ENCODE measurements at places on chromosomes 1 and 21.

DNA sequence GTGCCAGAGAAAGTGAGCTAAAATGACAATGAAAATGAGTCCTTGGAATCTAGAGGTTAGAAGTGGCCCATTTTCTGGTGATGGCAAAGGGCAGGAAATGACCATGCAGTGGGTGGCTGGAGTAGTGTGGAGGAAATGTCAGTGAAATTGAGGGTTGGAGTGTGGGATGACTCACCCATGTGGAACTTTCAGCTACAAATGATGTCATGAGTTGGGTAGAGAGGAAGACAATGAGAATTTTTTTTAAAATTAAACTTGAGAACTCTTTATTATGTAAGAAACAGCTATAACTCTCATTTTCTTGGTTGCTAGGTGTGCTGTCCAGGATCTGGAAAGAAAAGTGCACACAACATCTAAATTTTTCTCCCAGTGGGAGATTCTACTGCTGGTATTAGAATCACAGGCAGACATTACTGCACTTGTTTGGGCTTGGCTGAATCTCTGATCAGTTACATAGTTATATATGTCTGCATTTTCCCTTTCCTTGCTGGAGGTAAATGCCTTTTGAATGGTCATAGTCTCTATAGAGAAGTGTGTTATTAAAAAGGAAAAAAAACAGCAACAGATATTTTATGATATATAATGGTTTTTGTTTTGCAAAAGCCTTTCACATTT, 56.8 kb upstream of the GNG12 start:
- no peak for DNase-seq

- no peak for DNase-seq
Observed at GRCh38 chr1:66240491-66241484, 293.2 kb upstream of the SGIP1 start.

DNA sequence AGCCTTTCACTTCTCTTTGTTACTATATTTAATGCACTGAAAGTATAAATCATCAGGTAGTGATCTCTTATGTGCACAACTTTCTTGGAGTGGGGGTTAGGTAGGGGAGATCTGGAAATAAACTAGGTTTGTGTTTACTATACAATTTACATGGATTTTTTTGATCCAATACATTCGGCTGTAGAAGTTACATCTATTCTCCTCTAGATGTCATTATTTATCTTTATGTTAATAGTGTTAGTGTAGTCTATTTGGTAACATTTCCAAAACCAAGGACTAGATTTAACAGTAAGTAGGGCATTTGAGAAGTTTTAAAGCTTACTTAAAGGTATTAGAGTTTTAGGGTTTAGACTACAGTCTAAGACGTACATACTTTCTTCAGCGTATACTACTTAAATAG, 5.4 kb downstream of the VPS45 start:
- no peak for DNase-seq

GRCh38 chr1:1128454-1129139, 12.7 kb upstream of the C1orf159 start:
- DNase-seq: no peak

GRCh38 chr1:164559342-164560051, 513 bp downstream of the PBX1 start:
- DNase-seq: peak; percentile 51

GRCh38 chr1:162927421-162927820, 66.4 kb upstream of the CCDC190 start:
- DNase-seq: no peak

DNA sequence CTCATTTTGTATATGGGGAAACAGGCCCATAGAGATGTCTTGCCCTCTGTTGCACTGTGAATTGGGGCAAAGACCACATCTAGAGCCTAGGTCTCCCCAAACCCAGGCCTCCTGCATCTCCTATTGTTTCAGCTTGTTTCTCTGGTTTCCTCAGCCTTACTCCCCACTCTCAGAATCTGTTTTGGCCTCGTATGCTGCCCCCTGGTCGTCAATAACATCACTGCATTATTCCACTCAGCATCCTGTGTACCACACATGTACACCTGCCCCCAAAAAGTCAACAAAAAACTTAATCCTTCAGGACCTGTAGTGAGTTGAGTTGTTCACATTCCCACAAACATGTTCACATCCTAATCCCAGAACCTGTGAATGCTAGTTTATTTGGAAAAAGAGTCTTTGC, 184.8 kb downstream of the BRINP2 start:
- DNase-seq: no peak

GRCh38 chr21:41396558-41397075, 29.4 kb upstream of the MX1 start:
- peak; percentile 85 for DNase-seq

DNA sequence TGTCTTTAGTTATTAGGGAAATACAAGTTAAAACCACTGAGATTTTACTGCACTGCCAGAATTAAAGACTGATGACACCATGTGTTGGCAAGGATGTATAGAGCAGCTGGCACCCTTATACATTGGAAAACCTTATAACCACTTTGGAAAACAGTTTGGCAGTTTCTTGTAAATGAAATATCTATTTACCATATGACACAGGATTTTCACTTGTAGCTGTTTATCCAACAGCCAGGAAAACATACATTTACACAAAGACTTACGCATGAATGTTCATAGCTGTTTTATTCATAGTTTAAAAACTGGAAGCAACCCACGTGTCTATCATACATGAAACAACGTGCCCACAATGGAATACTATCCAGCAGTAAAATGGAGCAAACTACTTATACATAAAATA, 45.3 kb downstream of the PRRC2C start:
- no peak for DNase-seq

DNA sequence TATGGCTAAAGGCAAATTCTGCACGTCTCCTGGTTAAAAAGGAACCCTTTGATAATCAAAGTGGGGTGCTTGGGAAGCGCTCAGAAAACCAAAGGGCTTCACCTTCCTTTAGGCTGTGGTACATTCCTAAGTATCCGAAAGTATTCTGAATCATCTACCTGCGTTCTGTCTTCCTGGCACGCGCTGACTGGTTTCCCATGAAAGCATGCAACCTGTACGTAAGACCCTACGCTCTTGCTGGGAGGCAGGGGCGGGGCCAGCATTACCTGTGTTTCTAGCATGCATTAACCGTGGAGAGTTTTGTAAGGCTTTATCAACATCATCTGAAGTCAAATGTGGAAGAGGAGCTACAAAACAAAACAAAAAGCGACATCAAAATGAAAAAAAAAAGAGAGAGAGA, 96.0 kb downstream of the ERG start:
- no peak for DNase-seq

DNA sequence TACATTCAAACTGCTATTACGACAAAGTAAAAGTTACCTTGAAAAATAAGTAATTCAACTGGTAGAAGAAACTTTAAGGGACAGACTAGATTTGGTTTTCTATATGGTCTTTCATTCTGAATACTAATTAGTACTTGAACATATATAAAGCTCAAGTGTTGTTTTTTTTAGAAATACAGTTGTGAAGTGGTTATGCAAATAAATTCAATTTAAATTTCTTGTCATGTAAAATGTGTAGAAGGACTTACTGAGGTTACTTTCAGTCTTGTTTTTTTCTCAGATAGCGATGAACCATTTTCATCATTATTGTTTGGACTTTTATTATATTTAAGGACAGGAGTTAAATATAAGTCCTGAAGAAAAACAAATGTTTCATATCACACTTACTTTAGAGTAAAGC, 24.4 kb downstream of the HS2ST1 start:
- DNase-seq: no peak

DNA sequence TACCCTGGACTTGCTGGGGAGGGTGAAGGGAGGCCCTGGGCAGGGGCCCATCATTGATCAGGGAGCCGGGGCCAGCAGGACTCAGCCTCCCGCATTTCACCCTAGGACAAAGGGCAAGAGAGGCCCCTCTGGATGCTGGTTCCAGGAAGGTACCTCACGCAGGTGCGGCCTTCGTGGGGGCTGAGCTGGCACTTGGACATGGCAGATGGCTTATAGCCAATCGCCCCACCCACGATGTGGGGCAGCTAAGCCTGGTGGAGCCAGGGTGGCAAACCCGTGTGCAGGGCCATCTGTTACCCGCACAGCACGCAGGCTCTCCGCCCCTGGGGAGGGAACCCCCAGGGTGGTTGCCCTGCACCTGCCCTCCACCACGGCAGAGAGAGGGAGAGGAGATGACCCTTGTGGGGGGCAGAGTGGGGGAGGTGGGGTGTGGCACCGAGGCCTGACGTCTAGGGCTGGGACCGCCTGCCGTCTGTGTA, 2.5 kb downstream of the TFF3 start:
- DNase-seq: no peak

DNA sequence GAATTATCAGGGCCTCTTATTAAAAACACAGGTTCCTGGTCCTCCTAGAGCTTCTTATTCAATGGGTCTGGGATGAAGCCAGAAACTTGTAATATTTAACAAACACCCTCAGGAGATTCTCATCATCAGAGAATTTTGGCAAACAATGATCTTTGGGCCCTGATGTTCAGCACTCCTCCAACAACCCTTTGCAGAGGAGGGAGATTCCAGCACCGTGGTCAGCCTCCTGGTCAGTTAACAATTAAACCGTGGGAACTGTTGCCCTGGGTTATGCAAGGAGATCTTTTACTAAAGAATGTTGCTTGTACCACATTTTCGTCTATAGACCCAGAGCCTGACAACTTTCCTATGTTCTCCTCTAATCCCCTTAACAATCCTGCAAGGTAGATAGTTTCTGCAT, 294.4 kb downstream of the PLPP3 start:
- DNase-seq: no peak

DNA sequence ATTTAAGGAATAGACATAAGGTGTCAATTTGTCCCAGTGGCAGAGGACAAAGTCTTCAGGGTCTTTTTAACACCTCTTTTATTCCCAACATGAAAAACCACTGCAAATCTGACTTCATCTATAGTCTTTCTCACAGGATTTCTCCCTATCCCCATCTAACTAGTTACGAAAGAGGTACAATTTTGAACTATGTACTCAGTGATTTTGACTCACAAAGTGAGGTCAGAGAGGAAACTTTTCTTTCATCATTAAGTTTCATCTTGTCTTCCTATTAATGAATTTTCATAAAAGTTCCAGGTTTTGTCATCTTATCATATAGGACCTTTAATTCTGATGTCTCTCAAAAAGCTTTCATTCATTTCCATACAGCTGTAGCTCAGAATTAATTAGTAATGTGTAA, 63.3 kb downstream of the ASH1L start:
- no peak for DNase-seq

DNA sequence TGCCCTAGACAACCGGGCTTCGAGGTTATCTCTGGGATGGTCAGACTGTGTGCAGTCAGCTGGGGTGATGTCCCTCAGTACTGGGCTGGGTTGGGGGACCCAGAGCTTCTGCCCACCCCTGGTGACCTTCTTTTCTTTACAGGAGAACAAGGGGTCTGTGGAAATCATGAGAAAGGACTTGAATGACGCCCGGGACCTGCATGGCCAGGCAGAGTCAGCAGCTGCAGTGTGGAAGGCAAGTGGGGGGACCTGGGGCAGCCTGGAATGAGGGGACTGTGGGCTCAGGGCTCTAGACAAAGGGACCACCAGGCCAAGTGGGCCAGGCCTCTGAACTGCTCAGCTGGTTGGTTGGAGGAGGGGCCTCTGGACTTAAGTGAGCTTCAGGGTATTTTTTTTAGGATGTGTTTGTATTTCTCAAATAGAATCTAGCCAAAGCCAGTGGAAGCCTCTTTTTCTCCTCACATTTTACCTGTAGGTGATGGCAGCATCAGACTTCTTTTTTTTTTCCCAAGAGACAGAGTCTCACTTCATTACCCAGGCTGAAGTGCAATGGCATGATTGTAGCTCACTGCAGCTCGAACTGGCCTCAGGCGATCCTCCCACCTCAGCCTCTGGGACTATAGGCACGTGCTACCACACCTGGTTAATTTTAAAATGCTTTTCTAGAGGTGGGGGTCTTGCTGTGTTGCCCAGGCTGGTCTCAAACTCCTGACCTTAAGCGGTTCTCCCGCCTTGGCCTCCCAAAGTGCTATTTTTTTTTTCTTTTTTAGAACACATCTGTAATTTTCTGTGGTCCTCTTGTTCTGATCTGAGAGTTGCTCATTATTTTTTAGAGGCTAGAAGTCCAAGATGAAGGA, 1.9 kb downstream of the RNF187 start:
- DNase-seq: no peak

- no peak for DNase-seq
Observed at GRCh38 chr1:198234520-198235251, 77.9 kb downstream of the NEK7 start.

- DNase-seq: no peak
Observed at GRCh38 chr1:54506594-54506993, 41.4 kb upstream of the ACOT11 start.

GRCh38 chr1:2971101-2971501, 50.2 kb upstream of the ACTRT2 start:
- no peak for DNase-seq

- no peak for DNase-seq
Observed at GRCh38 chr1:35988237-35988636, 57.3 kb downstream of the AGO3 start.

Measured in lower lobe of right lung (tissue), 2 donors.